A549 treated with CpdA at 1 μM for 4 hours (cell line): ENCODE measurements at places on chromosomes 6 and 20. TPM values are rescaled to one million over a fixed set of nuclear protein-coding genes. Genes with fewer than 3 reads are reported as not detected.

Gene FAM209A
- total RNA-seq, result 0.17 to 0.59 TPM (median 0.40 TPM) in 3 of 5 replicates, not detected in the others

Gene ZC3H12D
- total RNA-seq, result 0.10 to 0.21 TPM (median 0.14 TPM) in 5 replicates

Gene IL17F
- total RNA-seq, result not detected in 5 replicates

Gene BMP7
- 0.32 to 1.0 TPM (median 0.73 TPM) in 5 replicates for total RNA-seq

Gene FAM83C
- 0.03 to 0.06 TPM (median 0.05 TPM) in 3 of 5 replicates, not detected in the others for total RNA-seq

Gene HLA-DRB5
- not detected in 5 replicates for total RNA-seq

Gene SLC17A9
- 0.05 to 0.08 TPM in 2 of 5 replicates, not detected in the others for total RNA-seq

Gene DPPA5
- total RNA-seq, result not detected in 5 replicates

Gene SAMD3
- total RNA-seq, result not detected in 5 replicates

Gene MAPK13
- 0.84 to 2.0 TPM (median 1.1 TPM) in 5 replicates for total RNA-seq

Gene PRRC2A
- total RNA-seq, result 70.6 to 97.9 TPM (median 90.8 TPM) in 5 replicates

Gene CRYBG1
- 0.41 to 0.83 TPM (median 0.55 TPM) in 5 replicates for total RNA-seq

Gene ENPP3
- not detected in 5 replicates for total RNA-seq

Gene CFB
- 1.4 to 3.1 TPM (median 2.1 TPM) in 5 replicates for total RNA-seq

Gene EYA4
- 10.1 to 11.7 TPM (median 11.6 TPM) in 5 replicates for total RNA-seq

Gene BMP2
- 0.55 to 1.0 TPM (median 0.68 TPM) in 5 replicates for total RNA-seq

Gene CDC5L
- 11.8 to 18.2 TPM (median 12.6 TPM) in 5 replicates for total RNA-seq

Gene LY86
- not detected in 5 replicates for total RNA-seq

Gene EEF1E1
- total RNA-seq, result 55.0 to 99.0 TPM (median 60.7 TPM) in 5 replicates

Gene CFAP206
- 0.51 to 0.69 TPM (median 0.67 TPM) in 5 replicates for total RNA-seq

Gene CDKAL1
- 3.2 to 4.0 TPM (median 3.4 TPM) in 5 replicates for total RNA-seq

Gene TSPO2
- total RNA-seq, result 0.10 TPM in 1 of 5 replicates, not detected in the others

Gene MYBL2
- 72.2 to 81.5 TPM (median 78.1 TPM) in 5 replicates for total RNA-seq

Gene RFX6
- not detected in 5 replicates for total RNA-seq

Gene LTA
- total RNA-seq, result 0.08 to 0.13 TPM (median 0.10 TPM) in 3 of 5 replicates, not detected in the others

Gene NEDD9
- 29.8 to 40.9 TPM (median 36.4 TPM) in 5 replicates for total RNA-seq

Gene ME1
- total RNA-seq, result 40.1 to 45.1 TPM (median 42.5 TPM) in 5 replicates

Gene EMILIN3
- total RNA-seq, result 0.25 to 0.48 TPM (median 0.40 TPM) in 5 replicates

Gene MCCD1
- not detected in 5 replicates for total RNA-seq

Gene IRF4
- total RNA-seq, result 0.08 to 0.30 TPM (median 0.14 TPM) in 5 replicates

Gene TFAP2A
- 16.6 to 20.6 TPM (median 18.3 TPM) in 5 replicates for total RNA-seq

Gene NKAIN4
- 6.3 to 10.3 TPM (median 6.7 TPM) in 5 replicates for total RNA-seq

Gene ANGPT4
- total RNA-seq, result 0.03 TPM in 1 of 5 replicates, not detected in the others

Gene OR2W1
- total RNA-seq, result not detected in 5 replicates

Gene PDE7B
- total RNA-seq, result 1.2 to 2.2 TPM (median 1.6 TPM) in 5 replicates

Gene CLPSL2
- 1.0 to 1.4 TPM in 2 of 5 replicates, not detected in the others for total RNA-seq

Gene OLIG3
- total RNA-seq, result not detected in 5 replicates

Gene COX7A2
- total RNA-seq, result 265 to 329 TPM (median 280 TPM) in 5 replicates

Gene KCNG1
- 16.0 to 30.8 TPM (median 20.1 TPM) in 5 replicates for total RNA-seq

Gene PAK5
- total RNA-seq, result not detected in 5 replicates

Gene OSBPL2
- 17.8 to 22.5 TPM (median 19.1 TPM) in 5 replicates for total RNA-seq

Gene RIPPLY2
- 0.34 to 1.5 TPM (median 0.37 TPM) in 5 replicates for total RNA-seq

Gene TCP11
- total RNA-seq, result not detected in 5 replicates

Gene FNDC11
- total RNA-seq, result 0.09 to 0.30 TPM (median 0.24 TPM) in 4 of 5 replicates, not detected in the other

Gene SLC17A2
- not detected in 5 replicates for total RNA-seq

Gene FITM2
- 7.1 to 8.5 TPM (median 7.3 TPM) in 5 replicates for total RNA-seq

Gene RSPO4
- total RNA-seq, result not detected in 5 replicates

Gene C20orf96
- 10.5 to 11.8 TPM (median 10.9 TPM) in 5 replicates for total RNA-seq
